ENCODE measurements at places on chromosomes 7 and 10.

- no peak for DNase-seq
Measured at GRCh38 chr10:17850501-17850900, 41.4 kb downstream of the MRC1 start.

DNA sequence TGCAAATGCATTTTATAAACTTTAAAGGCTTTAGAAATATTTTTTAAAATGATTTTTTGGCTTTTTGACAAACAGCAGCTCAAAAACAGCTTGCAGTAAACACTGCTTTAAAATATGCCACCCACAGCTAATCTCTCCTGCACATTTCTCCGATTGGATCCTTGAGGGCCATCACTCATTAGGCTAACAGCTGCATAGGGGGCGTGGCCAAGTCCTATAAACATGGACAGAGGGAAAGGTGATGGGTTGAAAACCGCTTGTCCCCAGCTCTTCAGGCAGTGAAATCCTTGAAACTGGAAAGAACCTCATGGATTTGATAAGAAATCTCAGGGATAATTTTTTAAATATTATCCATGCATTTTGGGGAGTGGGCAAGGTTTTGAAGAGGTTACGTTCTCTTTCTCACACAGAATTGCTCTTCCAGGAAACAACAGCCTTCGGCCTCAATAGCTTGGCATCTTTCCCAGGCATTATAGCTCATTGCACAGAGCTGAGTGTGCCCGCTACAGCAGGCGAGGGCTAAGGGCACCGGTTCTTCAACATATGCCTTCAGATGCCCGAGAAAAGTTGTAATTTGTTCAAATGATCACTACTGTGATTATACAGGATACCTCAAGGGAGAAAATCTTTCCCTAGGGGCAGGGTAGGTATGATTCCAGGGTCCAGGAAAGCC, 1.7 kb downstream of the PLEKHS1 start:
- no peak for DNase-seq

GRCh38 chr10:86366033-86366901, at the start of gene GRID1:
Gene GRID1, minus strand, starts transcription at chr10:86366795.
- no peak for DNase-seq

- DNase-seq = no peak
Measured at GRCh38 chr7:76220185-76221057, 18.7 kb downstream of the SRRM3 start.

DNA sequence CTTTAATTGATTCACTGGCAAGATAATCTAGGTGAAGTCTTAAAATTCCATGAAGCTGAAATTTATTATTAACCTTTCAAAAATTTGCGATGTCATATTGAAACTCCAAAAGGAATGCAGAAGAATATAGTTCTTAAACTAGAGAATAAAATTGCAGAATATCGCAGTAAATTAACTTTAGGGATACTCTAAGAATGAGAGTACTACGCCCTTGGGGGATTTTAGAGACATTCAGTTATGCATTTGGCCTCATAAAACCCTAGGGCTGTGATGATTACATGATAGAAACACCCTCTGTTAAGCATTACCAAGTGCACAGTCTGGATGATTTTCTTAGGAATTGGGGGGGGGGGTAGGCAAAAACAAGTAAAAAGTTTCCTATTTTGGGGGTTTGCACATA, 3.7 kb downstream of the WNT2 start:
- no peak for DNase-seq

GRCh38 chr7:7311001-7311400, 128.7 kb downstream of the C1GALT1 start:
- no peak for DNase-seq
